ENCODE measurements at places on chromosomes 7 and 10. TPM values are rescaled to one million over a fixed set of nuclear protein-coding genes. Genes with fewer than 3 reads are reported as not detected.
A peak's percentile ranks its signal among the peaks of the same experiment; 100 is the strongest.

DNA sequence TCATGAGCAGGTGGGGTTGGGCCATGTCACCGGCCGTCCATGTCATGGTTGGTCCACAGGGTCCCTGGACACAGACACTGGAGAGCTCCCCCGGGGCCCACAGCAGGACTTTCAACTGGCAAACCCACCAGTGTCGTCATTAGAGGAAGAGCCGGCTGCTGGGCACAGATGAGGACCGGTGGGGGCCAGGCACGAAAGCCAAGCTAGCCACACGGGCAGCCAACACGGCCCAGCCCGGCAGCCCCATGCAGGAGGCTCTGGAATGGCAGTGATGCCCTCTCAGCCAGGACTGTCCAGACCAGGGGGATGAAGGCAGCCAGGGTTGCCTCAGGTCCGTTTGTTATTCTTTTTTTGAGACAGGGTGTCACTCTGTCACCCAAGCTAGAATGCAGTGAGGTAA is 21.1 kb upstream of the UNCX start:
- no peak for DNase-seq

GRCh38 chr7:13874783-13875182 is 114.7 kb downstream of the ETV1 start:
- peak; percentile 69 for DNase-seq

DNA sequence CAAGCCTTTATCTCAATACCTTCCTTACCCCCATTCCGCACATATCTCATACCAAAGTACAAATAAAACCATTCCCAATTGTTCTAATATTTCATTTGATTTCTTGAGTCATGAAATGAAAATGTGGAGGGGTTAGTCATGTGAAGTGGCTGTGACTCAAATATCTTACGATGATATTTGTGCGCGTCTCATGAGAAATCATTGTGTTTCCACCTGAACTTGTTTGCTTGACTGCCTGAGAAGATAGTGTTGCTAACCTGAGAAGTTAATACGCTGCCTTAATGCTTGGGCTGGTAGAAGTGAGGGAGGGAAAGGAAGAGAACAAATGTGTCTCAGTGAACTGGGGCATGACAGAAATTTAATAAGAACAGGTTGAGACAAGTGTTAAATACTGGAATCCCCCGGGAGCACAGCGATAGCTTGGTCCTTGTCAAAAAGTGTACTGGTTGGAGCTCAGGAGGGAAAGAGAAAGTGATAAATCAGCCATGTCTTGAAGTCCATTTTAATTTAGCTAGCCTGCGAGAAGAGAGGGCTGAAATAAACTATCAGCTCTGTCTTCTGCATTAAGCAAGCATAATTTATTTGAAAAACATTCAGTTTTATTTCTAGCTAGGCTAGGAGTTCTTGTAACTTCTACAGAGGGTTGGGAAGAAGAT is 7.2 kb upstream of the EPHA1 start:
- DNase-seq = peak; percentile 47

GRCh38 chr10:99345350-99345749 is 16.2 kb downstream of the CNNM1 start:
- peak; percentile 80 for DNase-seq

DNA sequence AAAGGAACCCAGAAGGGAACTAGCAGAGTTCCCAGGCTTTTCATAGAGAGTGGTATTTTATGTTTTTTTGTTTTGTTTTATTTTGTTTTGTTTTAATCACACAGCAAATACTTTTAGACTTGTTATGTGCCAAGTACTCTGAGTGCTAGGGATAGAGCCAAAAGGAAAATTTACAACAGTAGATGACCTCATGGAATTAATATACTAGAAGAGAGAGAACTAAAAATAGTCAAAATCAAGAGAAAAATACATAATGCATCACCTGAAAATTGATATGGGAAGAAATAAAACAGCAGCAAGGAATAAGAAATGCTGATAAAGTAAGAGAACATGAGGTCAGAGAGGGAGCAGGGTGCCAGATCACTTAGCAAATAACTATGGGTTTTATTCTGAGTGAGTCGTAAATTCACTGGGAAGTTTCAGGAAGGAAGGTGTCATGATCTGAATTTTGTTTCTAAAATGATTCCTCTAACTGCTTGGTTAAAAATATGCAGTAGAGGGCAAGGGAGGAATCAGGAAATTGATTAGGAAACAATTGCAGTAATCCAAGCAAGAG is 351.0 kb downstream of the ANKRD7 start:
- no peak for DNase-seq

DNA sequence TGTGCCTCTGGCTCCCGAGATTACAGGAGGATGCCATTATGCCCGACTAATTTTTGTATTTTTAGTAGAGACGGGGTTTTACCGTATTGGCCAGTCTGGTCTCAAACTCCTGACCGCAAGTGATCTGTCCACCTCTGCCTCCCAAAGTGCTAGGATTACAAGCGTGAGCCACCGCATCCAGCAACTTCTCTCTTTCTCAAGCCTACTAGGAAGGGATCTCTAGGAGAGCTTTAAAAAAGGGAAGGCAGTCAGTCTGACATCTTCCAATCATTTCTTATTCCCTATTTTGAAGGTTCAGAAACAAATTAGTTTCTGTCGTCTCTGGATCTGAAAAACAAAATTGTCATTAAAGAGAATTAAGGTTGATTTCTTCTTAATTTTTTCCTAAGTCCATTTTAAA is 2.5 kb upstream of the TMEM26 start:
- no peak for DNase-seq

GRCh38 chr10:79092292-79092896 is 23.6 kb downstream of the ZMIZ1 start:
- DNase-seq = no peak

- DNase-seq = peak; percentile 97
Observed at GRCh38 chr10:48634198-48634983, 29.5 kb upstream of the ARHGAP22 start.

- no peak for DNase-seq
Observed at GRCh38 chr7:132226046-132226956, 350.0 kb downstream of the PLXNA4 start.

DNA sequence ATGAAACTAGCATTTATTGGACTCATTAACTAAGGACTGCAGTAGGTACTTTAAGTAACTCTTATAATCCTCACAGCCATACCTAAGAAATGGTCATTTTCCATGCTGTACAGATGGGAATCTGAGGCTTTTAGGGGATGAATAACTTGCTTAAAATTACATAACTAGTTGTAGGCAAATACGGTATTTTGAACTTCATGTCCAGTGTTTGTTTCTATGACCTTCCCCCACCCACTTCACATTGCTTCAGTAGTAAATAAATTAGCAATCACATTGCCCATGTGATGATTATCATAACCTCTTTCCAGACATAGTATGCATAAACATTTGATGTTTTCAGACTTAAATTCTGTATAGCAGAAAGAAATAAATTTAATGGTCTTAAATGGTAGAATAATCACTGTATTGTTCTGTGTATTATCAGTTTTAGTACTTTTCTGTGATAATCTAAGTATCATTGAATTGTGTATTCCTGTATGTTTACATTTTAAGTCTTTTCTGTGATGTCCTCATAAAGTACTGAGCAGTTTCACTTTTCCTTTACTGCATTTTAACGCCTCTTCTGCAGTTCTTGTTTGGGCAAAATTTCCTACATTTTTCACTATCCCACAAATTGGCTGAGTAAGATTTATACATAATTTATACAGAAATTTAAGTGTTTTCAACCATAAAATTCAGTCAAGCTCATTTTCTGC is 48.3 kb downstream of the ANKIB1 start:
- DNase-seq = no peak

DNA sequence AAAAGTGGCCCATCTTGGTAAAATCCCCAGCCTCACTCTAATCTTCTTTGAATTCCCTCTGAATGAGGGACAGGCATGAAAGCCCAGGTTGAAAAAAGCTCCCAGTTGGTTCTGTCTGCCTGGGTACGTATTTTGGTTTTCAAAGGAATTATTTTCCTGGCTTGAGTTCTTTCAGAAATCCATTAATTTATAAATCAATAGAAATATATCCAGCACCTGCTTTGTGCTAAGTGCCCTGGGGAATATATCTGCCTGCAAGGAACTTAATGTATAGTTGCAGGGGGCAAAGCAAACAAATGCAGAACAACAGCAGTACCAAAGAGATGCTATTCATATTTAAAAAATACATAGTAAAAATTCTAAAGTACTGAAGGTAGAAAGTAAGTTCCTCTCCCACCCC is 362.7 kb downstream of the REEP3 start:
- DNase-seq = no peak

DNA sequence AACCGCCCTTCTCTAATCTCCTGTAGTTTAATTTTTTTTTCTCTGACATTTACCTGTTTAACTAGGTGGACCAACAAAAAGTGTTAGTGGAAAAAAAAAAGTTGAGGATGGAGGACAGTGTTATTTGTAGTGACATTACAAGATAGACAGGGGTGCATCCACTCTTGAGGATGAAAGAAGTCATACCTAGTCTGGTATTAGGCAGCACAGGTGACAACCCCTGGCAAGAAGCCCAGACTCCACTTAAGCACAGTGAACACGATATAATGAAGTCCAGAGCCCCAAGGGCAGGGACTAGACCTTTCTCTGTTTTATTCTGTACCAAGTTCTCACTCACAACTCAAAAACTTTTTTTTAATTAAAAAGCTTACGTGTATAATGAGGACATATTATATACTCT is 268.4 kb downstream of the GPR37 start:
- DNase-seq = no peak

- no peak for DNase-seq
Observed at GRCh38 chr7:64892666-64893309, 10.3 kb upstream of the ZNF273 start.

GRCh38 chr10:114073395-114074186 is 29.9 kb downstream of the ADRB1 start:
- no peak for DNase-seq

GRCh38 chr7:85705076-85705475 is 518.2 kb upstream of the SEMA3D start:
- DNase-seq = no peak

- DNase-seq = no peak
Observed at GRCh38 chr10:98251399-98251798, 16.6 kb downstream of the LOXL4 start.

DNA sequence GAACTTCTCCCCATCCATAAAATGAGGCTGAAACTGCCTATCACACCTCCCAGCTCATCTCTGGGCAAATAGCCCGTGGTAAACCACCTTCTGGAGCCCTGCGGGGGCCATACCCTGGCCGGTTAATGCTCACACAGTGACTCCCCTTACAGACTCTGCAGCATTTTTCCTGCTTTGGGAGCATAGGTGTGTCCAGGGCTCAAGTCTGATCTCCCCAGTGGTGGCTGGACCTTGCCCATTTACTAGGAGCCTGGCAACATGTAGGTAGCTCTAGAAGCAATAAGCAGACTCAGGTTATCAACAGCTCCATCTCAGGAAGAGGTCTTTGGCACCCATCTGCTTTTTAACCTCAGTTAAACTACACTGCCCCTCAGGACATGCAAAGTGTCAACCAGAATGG is 5.5 kb upstream of the CDHR1 start:
- DNase-seq = no peak

DNA sequence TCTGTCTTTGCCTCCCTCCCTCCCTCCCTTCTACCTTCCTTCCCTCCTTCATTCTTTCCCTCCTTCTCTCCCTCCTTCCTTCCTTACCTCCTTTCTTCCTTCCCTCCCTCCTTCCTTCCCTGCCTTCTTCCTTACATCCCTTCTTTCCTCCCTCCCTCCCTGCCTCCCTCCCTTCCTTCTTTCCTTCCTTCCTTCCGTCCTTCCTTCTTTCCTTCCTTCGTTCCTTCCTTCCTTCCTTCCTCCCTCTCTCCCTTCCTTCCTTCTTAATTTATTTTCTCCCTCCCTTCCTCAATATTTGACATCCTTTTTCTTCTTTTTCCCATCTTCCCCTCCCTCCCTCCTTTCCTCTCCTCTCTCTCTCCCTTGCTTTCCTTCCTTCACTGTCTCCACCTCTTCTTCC is 301.8 kb downstream of the GATA3 start:
- DNase-seq = no peak

GRCh38 chr10:110885932-110886674 is 14.4 kb downstream of the PDCD4 start:
- no peak for DNase-seq

- no peak for DNase-seq
Observed at GRCh38 chr7:17447728-17448478, 149.5 kb downstream of the AHR start.

DNA sequence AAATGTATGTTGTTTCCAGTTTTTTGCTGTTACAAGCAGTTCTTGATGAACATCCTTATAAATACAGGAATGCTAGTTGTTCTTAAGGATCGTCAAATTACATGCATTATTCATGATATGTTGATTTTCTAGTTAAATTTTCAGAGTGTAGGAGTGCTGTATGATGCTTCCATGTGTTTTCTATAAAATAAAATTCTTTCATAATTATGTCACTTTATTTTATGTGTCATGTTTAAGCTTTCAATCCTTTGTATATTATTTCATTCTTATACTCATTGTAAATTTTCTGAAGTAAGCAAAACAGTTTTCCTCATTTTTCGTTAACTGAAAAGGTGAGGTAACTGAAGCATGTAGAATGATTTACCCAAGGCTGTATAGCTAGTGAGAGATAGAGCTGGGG is 16.8 kb upstream of the MYPN start:
- no peak for DNase-seq

DNA sequence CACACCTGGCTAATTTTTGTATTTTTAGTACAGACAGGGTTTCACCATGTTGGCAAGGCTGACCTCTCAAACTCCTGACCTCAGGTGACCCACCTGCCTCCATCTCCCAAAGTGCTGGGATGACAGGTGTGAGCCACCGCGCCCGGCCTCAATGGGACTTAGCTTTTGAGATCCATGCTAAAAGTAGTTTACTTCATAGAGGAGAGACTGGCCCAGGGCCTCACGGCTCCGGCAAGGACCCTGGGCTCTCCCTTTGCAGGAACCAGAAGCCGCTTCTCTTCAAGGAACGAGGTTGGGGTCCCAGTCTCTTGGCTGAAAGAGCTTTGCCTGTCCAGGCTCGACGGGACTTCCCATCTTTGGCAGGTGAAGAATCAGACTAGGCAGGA is 30.1 kb upstream of the DNAAF5 start:
- DNase-seq = no peak

DNA sequence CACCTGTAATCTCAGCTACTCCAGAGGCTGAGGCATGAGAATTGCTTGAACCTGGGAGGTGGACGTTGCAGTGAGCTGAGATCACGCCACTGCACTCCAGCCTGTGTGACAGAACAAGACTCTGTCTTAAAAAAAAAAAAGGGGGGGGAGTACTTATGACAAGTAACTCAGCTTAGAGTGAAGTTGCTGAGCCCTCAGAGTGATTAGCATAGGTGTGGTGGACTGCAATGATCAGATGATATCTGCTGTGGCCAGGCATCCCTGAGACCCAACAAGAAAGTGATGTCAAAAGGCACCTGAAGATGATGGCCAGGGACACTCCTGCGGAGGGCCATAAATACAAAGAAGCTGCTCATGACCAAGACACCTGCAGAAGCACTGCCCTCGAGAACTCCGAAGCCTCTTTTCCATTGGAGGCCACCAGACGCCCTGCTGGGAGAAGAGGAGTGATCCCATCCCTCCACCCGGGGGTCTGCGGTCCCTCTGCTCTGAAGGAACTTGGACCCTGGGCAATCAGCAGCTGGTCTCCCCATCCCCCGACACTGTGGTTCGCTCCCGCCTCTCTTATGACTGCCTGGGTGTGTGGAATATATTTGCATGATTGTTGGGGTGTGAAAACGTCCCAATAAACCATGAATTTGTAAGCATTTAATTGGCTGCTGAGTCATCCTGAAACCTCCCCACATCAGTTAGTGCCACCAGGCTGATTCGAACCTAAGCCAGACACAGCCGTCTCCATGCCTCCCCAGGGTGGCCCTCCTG is 46.0 kb downstream of the RASGEF1A start:
- DNase-seq = no peak

Gene FZD8
- total RNA-seq = 25.5 TPM

Gene NRG3
- total RNA-seq = not detected

Gene MYO3A
- total RNA-seq = not detected

Gene ACTR3C
- total RNA-seq = not detected

Gene ATE1
- 14.2 TPM for total RNA-seq

Gene PPA1
- total RNA-seq = 117 TPM

Gene GPRIN2
- not detected for total RNA-seq

Gene MEIG1
- not detected for total RNA-seq
